ENCODE measurements at places on chromosomes 7 and 10. TPM values are rescaled to one million over a fixed set of nuclear protein-coding genes. Genes with fewer than 3 reads are reported as not detected.

GRCh38 chr7:123609883-123610239 lies 8.2 kb downstream of the ASB15 start:
- no peak overlapping the region for H3K4me3 ChIP-seq
- DNase-seq, result no peak
- H3K36me3 ChIP-seq, result no peaks in the 10 kb centered on the region
- no peaks in the 10 kb centered on the region for H3K4me1 ChIP-seq
- H3K27me3 ChIP-seq, result no peaks in the 10 kb centered on the region

- H3K27me3 ChIP-seq, result no peaks in the 10 kb centered on the region
- no peak overlapping the region for H3K4me3 ChIP-seq
- DNase-seq, result no peak
- no peaks in the 10 kb centered on the region for H3K36me3 ChIP-seq
- H3K4me1 ChIP-seq, result no peaks in the 10 kb centered on the region
- no peak overlapping the region for H3K27ac ChIP-seq
Observed at GRCh38 chr7:159067576-159068487, 76.8 kb downstream of the VIPR2 start.

DNA sequence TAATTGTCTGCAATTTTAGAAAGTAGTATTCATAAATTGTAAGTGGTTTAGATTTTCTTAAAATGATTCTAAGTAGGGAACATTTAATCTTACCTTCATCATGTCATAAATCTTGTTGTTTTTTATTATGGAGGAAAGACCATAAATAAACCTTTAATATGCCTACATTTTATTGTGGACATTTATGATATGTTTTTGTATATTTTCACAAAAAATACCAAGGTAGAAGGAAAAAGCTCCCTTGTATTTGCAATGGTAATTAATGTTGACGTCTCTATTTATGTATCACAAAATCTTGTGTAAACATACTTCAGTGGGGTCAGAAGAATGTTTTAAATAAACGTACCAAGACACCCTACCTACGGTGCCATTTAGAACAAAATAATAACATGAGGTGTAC lies 155.7 kb upstream of the FAM171A1 start:
- no peaks in the 10 kb centered on the region for H3K27me3 ChIP-seq
- peaks cover 17% of the 10 kb centered on the region for H3K4me1 ChIP-seq
- H3K4me3 ChIP-seq, result no peak overlapping the region
- no peaks in the 10 kb centered on the region for H3K36me3 ChIP-seq

The MGAM2 gene
- not detected for total RNA-seq

DNA sequence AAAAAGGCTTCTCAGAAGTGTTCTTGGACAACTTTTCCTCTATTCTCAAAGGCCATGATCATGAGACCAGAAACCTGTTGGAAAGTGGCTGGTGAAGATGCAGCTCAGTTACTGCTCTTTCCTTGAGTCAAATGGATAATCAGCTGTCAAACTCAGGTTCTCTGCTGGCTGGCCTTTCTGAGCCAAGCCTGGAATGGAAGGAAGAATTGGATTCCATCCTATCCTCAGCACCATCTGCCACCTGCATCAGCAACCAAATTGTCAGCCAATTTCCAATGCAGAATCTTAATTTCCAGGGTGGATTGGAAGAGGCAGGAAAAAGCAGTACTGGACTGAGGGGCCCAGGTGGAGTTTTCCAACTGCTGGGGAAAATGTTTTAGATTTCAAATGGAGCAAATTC lies 631.7 kb downstream of the KCNMA1 start:
- no peaks in the 10 kb centered on the region for H3K4me1 ChIP-seq
- no peak overlapping the region for H3K4me3 ChIP-seq
- H3K36me3 ChIP-seq, result no peaks in the 10 kb centered on the region
- no peak for DNase-seq
- H3K27ac ChIP-seq, result no peak overlapping the region
- H3K27me3 ChIP-seq, result no peaks in the 10 kb centered on the region

DNA sequence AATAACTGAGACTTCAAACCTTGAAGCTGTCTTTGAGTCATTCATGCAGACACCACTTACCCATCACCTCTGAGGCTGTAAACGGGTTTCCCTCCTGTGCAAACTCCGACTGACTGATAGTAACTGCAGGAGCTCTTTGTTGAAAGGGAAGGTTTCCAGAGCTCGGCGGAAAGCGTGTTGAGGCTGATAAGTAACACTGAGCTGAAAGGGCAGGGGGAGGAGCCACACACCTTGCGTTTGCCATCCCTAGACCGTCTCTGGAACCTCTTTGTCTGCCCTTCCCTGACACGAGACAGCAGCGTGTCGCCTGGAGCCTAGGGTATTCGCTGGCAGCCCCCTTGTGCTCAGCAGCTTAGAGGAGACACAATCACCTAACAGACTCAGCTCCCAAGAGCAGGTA lies 134.0 kb downstream of the PAXIP1 start:
- no peak overlapping the region for H3K27ac ChIP-seq
- no peak overlapping the region for H3K4me3 ChIP-seq
- H3K36me3 ChIP-seq, result no peaks in the 10 kb centered on the region
- no peaks in the 10 kb centered on the region for H3K4me1 ChIP-seq

DNA sequence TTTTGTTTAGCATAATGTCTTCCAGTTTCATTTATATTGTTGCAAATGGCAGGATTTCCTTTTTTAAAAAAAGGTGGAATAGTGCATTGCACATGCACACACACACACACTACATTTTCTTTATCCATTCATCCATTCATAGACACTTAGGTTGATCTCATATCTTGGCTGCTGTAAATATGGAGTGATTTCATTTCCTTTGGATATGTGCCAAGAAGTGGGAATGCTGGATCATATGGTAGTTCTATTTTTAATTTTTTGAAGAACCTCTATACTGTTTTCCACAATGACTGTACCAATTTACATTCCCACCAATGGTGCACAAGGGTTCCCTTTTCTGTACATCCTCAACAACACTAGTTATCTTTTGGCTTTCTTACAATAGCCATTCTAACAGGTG lies 68.9 kb downstream of the EBLN1 start:
- H3K36me3 ChIP-seq, result no peaks in the 10 kb centered on the region
- no peak overlapping the region for H3K27ac ChIP-seq
- H3K4me3 ChIP-seq, result no peak overlapping the region
- H3K4me1 ChIP-seq, result no peaks in the 10 kb centered on the region
- H3K27me3 ChIP-seq, result no peaks in the 10 kb centered on the region

DNA sequence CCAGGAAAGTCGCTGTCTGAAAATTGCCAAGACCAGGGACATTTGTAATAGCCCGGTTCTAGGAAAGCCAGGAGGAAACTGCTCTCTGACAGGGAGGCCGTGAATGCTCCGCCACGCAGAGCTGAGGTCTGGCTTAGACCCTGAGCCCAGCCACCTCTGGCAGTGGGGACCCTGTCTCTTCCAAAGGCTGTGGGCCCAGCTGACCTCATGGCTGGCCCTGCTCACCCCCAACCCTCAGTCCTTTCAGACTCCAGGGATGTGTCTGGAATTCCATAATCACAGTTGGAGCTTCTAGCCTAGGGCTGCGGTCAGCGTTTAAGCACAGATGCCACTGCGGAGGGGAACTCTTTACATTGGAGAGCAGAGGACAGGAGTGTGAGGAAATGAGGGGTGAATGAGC lies 6.6 kb upstream of the VIPR2 start:
- peaks cover 2% of the 10 kb centered on the region for H3K27me3 ChIP-seq
- no peaks in the 10 kb centered on the region for H3K36me3 ChIP-seq
- no peak for DNase-seq
- H3K4me3 ChIP-seq, result no peak overlapping the region
- no peaks in the 10 kb centered on the region for H3K4me1 ChIP-seq
- no peak overlapping the region for H3K27ac ChIP-seq

DNA sequence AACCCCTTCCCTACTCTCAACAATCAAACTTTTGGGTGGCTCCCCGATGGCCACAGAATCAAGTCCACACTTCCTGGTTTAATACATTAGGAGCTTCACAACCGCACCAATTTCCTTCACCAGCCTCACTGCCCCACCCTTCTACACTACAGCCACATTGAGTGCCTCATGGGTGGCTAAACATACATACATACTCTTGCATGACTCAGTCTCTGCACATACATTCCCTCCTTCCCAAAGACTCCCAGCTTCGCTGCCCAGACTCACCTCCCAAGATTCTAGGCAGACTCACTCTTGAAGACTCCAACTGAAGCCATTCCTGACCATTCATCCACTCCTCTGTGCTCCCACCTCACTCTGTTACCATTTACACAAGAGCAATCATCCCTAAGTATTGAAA lies 15.9 kb downstream of the VPS41 start:
- no peak overlapping the region for H3K4me3 ChIP-seq
- H3K4me1 ChIP-seq, result peaks cover 6% of the 10 kb centered on the region
- H3K36me3 ChIP-seq, result peaks cover 6% of the 10 kb centered on the region
- no peak for DNase-seq
- H3K27me3 ChIP-seq, result no peaks in the 10 kb centered on the region

The CLEC2L gene
- total RNA-seq, result not detected

GRCh38 chr7:70830060-70830395 lies 301.9 kb upstream of the GALNT17 start:
- no peak overlapping the region for H3K27ac ChIP-seq
- no peak for DNase-seq
- H3K4me3 ChIP-seq, result no peak overlapping the region
- H3K36me3 ChIP-seq, result no peaks in the 10 kb centered on the region
- no peaks in the 10 kb centered on the region for H3K4me1 ChIP-seq
- H3K27me3 ChIP-seq, result no peaks in the 10 kb centered on the region

The LIPJ gene
- not detected for total RNA-seq

DNA sequence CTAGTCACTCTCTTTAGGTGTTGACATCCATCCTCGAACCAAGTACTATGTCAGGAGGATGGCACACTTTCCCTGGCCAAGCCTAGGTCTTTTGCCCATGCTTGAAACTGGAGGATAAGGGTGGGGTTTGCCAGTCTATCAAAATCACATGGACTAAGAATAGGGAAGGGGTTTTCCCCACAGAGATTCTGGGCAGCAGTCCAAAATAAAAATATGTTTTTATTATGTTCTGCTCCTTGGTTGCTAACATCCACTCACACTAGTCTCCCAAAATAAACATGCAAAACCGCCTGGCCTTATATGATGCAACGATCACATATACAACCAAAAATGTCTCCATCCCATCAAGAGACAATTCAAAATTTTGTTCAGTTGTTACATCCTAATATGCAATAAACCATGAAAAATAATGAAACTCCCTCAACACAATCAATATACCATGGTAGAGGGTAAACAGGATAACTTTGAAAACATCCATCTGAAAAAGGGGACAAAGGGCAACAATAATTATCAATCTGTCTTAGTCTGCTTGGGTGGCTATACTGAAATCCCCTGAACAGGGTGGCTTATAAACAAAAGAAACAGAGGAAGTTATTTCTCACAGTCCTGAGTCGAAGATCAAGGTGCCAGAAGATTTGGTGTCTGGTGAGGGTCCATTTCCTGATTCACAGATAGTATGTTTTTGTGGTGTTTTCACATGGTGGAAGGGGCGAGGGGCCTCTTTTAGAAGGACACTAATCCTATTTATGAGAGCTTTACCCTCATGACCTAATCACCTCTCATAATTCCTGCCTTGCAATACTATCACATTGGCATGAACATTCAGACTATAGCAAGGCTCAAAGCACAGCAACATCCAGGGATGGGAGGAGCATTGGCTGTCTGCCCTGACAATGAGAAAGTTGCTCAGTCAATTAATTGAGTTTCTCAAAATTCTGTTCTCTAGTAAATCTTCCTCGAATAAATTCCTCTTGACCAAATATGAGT lies 159.3 kb downstream of the ETV1 start:
- H3K4me1 ChIP-seq, result peaks cover 11% of the 10 kb centered on the region
- no peak overlapping the region for H3K4me3 ChIP-seq
- H3K36me3 ChIP-seq, result no peaks in the 10 kb centered on the region
- H3K27me3 ChIP-seq, result no peaks in the 10 kb centered on the region
- no peak overlapping the region for H3K27ac ChIP-seq
- DNase-seq, result peak; percentile 18

The ENTPD1 gene
- total RNA-seq, result not detected

The RPP38 gene
- 2.8 TPM for total RNA-seq

DNA sequence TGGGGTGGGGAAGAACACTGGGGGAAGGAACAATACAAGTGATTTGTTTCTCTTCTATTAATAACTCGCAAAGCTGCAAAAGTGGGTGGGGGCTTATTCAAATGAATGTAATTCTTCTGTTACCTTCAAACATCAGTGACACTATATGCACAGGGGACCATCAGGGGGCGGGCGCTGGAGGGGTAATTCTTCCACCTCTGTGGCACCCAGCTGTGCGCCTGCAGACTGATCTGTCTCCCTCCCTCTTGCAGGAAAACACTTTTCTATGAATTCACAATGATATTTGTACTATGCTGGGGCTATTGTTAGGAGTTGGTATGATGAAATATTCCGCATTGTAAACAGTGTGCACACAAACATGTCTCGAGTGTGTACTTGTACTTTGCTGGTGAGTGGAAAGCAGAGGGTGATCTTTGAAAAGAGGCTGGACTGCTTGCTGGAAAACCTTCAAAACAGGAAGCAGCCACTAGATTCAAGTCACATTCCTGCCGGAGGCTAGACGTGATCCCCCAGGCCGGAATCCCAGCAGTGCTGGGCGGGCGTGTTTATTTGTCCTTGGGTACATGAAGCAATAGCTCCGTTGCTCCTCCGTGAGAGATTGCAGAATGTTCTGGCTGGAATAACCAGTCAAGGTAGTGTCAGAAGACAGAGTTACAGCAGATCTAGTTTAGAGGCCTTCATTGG lies 15.8 kb upstream of the BNIP3 start:
- peak overlapping the region; percentile 8 for H3K27ac ChIP-seq
- H3K36me3 ChIP-seq, result no peaks in the 10 kb centered on the region
- H3K4me3 ChIP-seq, result no peak overlapping the region
- DNase-seq, result peak; percentile 75

Data from SJSA1 (cell line).